Fibroblast of skin of right biceps (primary cell): ENCODE measurements at places on chromosomes 6 and 20.
A peak's percentile ranks its signal among the peaks of the same experiment; 100 is the strongest.

GRCh38 chr20:37345339-37346235, at the start of gene SRC:
SRC (plus strand) TSS chr20:37346140; CDS start chr20:37384154, 38,014 bp downstream.
- peak; percentile 82 for DNase-seq

DNA sequence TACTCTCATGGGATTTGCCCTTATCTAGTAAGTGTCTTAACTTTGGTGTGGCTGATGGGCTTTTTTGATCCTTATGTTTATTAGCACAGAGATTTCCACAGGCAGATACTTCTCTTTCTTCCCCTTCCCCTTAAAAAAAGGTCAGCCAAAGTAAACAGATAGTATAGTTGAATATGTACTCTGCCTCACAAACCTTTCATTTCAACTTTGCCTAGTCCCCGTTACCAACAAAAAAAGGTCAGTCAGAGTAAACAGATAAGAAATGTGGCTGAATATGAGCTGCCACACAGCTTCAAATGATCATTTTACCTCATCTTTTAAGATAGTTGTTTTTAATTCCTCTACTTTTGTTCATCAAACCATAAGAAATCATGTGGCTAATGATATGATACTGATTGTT, 34.1 kb upstream of the SLC35D3 start:
- no peak for DNase-seq

DNA sequence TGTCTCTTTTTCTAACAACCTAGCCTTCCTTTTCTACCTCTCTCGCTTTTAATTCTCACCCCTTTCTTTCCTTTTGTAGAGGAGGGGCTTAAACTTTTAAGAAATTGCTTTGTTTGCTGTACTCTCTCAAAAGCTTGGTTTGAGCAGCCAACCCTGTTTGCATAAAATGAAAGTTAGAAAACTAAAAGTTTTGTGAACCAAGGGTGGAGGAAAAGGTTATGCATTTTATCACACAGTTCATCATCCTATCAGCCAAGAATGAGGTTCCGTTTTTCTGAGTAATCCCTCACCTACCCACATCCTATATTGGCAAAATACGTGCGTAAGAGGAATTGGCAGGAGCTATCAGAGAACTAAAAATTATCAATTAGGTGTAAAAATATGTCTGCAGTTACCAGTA, 42.8 kb upstream of the LOC128125822 start:
- peak; percentile 54 for DNase-seq

DNA sequence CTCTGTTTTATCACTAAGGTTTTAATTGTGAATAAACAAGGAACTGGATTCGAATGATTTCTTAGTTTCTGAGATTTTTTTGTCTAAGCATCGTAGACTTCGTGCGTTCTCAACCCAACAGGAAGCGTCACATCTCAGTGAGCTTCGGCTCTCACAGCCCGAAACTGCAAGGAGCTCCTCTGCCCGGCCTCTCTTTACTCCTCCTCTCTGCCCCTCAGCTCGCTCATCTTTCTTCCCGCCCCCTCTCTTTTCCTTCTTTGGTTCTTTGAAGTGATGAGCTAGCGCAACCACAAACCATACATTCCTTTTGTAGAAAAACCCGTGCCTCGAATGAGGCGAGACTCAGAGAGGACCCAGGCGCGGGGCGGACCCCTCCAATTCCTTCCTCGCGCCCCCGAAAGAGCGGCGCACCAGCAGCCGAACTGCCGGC, 480 bp upstream of the NT5E start:
- peak; percentile 90 for DNase-seq

- DNase-seq, result no peak
These were observed 30.8 kb upstream of the MPC1 start for GRCh38 chr6:166413491-166413951.

DNA sequence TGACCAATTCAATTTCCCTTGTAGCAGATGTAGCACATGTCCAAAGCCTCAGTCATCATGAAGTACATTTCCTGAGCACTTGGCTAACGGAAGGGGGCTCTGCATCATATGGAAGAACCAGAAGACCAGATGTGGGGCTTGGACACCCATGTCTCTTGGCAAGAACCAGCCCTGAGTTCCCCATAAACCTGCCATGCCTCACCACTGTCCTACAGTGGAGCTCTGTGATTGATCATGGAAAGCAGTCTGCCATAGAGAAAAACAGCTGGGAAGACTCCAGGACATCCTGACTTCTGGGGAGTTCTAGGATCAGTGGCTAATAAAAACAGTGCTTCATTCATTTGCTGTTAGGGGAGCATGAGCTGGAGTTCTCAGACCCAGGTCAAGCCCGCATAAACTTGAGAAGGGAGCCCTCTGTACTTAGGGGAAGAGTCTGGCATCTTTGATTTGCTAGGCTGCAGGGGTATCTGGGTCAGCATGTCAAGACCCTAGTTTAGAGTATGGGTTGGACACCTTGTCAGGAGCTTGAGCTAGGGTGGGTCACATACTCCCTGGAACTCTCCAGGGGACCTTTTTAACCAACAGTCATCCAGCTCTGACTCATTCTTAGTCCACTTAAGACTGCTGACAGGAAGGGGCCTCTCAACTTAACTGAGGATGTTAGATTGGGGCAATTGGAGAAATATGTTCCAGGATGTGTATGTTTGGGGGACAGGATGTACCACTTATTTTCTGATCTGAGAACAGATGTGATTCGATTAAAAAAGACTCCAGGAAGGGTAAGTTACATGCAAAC, 26.3 kb upstream of the TRAM2 start:
- DNase-seq, result peak; percentile 86

GRCh38 chr20:41623625-41624375, 5.6 kb upstream of the CHD6 start:
- peak; percentile 18 for DNase-seq

DNA sequence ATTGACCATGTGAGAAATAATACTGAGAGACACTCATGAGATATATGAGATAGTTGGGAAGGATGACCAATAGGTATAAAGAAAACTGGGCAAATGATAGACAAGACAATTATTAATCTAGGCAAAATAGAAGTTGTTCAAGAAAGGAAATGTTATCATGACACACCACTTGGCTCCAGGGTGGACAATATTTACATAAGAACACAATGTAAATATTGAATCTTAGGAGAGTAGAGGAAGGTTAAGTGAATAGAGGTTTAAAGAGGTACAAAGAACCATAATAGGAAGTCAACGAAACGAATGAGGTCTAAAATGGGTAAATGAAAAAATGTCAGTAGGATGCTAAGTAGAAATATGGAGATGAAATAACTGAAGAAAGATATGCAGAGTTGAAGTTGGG, 126.5 kb downstream of the MBOAT1 start:
- DNase-seq, result no peak

DNA sequence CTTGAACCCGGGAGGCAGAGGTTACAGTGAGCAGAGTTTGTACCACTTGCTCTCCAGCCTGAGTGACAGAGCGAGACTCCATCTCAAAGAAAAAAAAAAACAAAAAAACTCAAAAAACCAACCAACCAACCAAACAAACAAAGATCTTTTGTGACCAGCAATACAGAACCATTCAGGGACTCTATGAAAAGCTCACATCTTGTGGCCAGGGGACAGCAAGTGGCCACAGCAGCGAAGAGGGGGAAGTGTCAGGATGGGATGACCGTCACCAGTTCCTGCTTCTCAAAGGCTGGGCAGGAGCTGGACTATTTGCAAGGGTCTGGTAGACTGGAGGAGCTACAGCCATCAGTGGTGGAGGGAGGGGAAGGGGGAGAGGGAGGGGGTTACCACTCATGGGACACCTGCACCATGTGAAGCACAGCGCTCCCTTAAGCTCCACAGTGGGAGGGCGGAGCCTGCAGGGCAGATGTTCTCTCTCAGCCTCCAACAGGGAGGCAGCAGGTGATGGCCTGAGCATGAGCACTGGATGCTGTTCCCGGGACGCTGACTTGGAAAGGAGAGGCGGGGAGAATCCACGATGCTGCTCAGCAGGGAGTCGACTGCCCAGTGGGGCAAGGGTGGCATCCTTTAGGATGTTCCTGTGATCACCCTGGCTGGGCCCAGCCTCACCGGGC, 19.7 kb upstream of the ULBP3 start:
- no peak for DNase-seq

DNA sequence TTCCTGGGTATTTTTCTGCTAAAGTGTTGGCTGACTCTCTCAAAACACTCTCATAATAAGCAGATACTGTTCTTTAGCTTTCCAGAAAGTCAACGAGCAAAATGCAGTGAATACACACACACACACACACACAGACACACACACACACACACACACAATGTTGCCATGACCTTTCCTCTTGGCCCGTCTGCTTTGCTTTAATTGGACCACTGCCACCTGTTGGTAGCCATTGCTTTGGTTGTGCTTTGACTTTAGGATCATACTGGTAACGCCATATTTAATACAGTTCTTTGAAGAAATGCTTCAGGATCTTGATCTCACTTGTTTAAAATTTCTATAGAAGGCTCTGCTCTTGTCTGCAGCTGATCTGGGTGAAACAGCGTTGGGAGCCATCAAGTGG, 4.4 kb downstream of the FIG4 start:
- no peak for DNase-seq

- DNase-seq, result peak; percentile 52
These were observed 12.9 kb upstream of the BEND3 start for GRCh38 chr6:107128175-107128574.

GRCh38 chr6:45420909-45421708, 43.4 kb upstream of the SUPT3H start:
- DNase-seq, result peak; percentile 46
